Activated CD8-positive, alpha-beta memory T cell treated with anti-CD3 and anti-CD28 coated beads for 4 hours (primary cell): ENCODE measurements at places on chromosomes 4 and X.

DNA sequence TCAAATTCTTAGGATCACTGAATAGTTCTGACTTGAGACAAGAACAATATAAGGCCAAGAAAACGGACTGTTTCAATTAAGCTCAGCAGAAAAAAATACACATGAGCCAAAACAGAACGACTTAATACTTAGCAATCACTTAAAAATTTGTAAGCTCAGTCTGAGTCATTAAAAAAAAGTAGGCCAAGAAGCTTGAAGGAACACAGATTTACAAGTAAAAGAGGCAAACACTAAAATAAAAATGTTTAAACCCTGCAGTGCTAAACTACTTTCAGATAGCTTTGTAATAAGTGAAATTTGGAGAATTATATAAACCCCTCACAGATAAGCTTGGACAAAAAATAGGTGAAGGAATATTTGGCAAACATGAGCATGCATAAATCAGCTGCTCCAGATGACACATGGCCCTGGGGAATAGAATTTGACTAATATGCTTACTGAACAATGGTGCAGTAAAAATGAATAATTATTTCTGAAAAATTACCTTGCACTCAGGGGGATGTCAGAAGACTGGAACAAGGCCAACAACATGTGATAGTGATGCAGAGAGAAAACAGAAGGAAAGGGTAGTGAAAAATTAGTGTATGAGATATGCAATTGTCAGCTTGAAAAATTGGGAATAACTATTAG is 49.6 kb downstream of the LNX1 start:
- DNase-seq = no peak

GRCh38 chr4:112884406-112884805 is 165.0 kb upstream of the ANK2 start:
- DNase-seq = no peak

- DNase-seq = no peak
Measured at GRCh38 chr4:179823342-179823741, 2381.1 kb upstream of the AGA start.

- peak; percentile 31 for DNase-seq
Measured at GRCh38 chr4:174522183-174523024, at the start of gene HPGD. HPGD (minus strand) TSS chr4:174522488; CDS start chr4:174522451, 37 bp downstream.

GRCh38 chr4:81491943-81492342 is 20.2 kb upstream of the RASGEF1B start:
- DNase-seq = no peak

DNA sequence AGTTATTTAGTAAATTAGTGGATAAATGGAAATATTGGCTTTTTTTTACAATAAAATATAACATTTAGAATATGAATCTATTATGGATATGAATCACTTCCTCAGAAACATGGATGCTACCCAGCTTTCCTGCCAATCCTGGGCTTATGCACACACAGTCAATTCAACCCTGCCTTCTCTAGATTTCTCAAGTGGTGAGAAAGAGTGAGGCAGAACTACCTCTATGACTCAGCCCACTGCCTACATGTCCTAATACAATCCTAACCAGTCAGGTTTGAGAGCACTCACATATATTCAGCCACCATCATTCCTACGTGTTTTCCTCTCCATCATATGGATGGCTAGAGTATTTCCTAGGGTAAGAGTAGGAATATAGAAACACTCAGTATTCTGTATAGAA is 91.1 kb upstream of the ANKRD50 start:
- no peak for DNase-seq

DNA sequence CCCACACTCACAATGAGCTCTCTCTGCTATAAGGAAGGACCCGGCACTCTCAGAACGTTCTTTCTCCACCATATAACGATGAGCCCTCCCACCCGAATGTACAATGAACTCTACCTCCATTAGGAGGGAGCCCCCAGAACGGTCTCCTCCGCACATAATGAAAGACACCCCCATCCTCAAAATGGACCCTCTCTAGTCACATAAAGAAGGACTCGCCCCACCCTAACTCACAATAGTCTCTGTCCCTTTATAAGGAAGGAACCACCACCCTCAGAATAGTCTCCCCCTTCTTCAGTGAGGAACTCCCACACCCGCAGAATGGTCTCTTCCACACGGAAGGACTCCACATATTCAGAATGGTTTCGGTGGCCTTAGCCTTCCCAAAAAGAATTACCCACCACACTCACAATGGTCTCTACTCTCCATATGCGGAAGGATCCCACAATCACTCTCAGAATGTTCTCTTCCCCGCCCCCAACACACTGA is 477 bp downstream of the SLC35A2 start:
- no peak for DNase-seq

GRCh38 chr4:178395798-178396197 is 953.6 kb upstream of the AGA start:
- no peak for DNase-seq

- DNase-seq = no peak
Measured at GRCh38 chr4:170931321-170931720, 841.6 kb upstream of the AADAT start.

GRCh38 chr4:70630162-70630561 is 1.6 kb downstream of the ENAM start:
- no peak for DNase-seq

- no peak for DNase-seq
Measured at GRCh38 chr4:113955411-113955810, 24.0 kb downstream of the ARSJ start.

DNA sequence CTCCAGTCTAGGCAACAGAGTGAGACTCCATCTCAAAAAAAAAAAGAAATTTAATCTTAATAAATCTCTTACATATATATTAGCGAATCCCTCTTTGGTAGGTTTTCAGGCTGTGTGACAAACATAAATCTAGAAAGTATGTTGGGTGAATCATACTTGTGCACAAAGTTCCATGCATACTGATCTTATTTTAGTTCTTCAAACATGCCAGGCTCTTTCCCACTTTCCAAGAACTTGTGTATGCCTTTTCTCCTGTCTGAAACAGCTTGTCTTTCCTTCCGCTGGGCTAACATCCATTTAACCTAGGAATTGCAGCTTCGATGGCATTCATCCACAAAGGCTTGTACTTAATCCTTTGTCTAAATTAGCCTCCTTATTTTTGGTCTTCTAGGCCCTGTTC is 156.6 kb upstream of the CASK start:
- DNase-seq = no peak

DNA sequence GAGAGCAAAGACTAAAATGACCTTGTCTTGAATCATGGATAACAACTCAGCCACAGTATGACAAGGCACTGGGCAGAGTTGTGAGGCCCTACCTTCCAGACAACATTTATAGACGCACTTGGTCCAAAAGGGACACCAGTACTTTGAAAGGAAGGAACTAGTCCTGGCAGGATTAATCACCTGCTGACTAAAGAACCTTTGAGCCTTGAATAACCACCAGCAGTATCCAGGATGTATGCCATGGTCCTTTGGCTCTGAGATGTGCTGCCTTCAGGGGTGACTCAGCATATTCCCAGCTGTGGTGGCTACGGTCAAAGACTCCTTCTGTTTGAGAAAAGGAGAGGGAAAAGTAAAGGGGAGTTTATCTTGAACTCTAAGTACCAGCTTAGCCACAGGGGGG is 118.1 kb upstream of the PRR32 start:
- no peak for DNase-seq

DNA sequence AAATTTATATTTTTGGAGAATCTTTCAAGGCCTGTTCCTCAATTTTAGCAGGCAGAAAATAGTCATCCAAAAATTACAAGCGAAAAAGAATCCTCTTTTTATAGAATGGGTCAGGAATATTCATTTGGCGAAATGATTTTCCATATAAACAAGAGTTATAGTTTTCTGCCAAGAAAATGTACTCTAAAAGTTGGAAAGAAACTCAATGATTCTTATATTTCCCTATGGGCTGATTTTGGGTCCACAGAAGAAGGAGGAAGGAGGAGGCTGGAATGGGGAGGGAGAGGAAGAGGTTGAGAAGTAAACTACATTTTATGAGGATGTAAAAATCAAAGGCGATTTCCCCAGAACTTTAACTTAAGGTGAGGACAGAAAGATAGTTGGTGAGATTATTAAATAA is 159.3 kb downstream of the DCAF12L1 start:
- DNase-seq = no peak

DNA sequence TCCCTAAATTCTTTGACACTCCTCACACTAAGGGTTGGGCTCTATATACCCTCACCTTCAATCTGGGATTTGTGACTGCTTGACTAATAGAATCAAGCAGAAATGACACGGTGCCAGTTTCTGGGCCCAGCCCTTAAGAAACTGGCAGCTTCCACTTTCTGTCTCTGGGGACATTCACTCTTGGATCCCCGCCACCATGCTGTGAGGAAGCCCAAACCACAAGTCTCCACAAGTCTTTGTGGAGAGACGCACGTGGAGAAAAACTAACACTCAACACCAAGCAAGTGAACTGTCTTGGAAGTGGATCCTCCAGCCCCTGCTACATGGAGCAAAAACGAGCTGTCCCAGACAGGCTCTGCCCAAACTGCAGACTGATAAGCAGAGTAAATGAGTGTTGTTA is 1.1 kb upstream of the EDNRA start:
- no peak for DNase-seq

- peak; percentile 53 for DNase-seq
Measured at GRCh38 chrX:1481636-1482529, 29.2 kb upstream of the ASMTL start.

GRCh38 chrX:120310861-120311726 is at the start of gene TMEM255A:
TMEM255A (minus strand) TSS chrX:120311461; CDS start chrX:120311309, 152 bp downstream.
- no peak for DNase-seq

DNA sequence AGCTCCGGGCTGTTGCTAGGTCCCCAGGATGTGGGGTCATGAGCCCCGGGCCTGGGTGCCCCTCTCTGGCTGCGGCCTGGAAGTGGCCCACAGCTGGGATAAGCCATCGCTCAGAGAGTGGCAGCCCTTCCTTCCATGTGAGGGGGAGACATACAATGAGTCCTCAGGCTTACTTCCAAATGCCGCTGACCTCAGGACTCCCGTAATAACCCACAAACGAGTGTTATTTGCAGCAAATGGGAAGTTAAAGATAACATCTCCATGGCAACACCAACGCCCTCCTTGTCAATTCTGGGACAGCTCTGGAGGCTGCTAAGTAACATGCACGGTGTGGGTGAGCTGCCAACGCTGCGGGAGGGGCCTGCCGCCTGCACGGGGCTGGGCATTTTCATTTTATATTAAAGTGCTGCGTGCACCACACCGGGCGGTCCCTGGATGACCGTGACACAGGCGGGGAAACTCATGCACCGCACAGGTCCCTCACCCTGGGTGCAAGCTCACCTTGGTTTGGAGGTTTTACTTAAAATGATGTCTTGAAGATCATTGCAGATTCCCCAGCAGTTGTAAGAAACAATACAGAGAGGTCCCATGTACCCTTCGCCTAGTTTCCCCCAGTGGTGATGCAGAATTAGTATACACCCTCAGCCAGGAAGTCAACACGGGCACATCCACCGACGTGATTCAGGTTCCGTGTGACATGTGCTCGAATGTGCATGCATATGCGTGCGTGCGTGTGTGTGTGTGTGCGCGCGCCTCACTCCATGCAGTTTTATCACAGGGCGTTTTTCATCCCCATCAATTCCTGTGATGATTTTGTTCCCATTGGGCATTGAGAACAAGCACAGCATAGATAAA is 79.4 kb downstream of the ABLIM2 start:
- DNase-seq = no peak

DNA sequence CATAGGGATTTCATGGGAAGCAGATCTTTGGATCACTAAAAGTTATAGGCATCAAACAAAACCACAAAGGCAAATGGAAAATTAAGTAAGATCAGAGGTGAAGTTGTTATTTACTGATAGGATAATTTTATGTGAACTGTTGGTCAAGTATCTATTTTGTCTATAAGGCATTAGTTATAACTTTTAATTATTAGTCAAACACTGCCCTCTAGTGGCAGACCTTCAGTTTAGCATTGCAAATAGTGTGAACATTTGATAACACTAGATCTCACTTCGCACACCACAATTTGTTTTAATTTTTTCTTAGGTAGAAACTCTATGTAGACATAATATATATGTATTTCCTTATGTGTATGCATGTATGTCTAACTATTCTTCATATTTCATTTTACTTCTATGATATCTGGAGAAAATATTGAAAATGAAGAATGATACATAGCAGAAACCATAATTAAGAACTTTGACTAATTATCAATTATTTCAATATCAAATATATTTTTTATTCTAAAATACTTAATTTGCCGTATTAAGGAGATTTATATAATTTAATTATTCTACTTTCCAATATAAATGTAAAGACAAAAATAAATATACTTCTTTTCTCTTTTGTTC is 214.5 kb upstream of the TACR3 start:
- no peak for DNase-seq

GRCh38 chrX:144275843-144276242 is 392.0 kb downstream of the UBE2NL start:
- no peak for DNase-seq

DNA sequence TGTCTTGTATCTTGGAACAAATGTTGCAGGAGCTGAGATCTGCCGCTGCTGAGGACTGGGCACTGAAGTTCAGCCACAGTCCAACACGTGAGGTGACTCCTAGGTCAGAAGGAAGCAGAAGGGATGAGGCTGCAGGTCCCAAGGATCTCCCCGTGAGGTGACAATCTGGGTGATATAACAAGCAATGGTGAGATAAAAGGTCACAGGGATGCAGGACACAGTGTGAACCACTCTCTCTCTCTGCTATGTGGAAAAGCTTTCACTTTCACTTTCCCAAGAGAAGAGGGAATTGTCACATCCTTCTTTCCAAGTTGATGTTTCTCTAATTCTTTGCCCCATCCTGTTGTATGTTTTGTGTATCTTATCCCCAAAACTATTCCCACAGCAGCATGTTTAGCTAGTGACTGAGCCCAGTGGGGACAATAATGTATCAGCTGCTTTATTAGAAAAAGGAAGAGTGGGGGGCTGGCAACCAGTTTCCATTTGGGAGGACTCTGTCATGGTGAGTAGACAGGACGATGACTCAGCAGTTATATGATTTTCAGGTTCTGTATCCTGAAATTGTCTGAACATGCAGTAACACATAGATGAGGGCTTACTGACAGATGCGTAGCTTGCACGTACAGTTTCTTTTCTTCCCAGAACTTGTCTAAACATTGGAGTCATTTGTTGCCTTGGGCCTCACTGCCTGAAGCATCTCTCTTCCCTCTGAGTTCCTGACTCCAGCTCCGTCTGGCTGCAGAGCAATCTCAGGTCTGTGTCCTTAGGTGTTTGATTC is 1415.8 kb upstream of the TENM3 start:
- DNase-seq = no peak
